ENCODE measurements at places on chromosomes 2 and 18. TPM values are rescaled to one million over a fixed set of nuclear protein-coding genes. Genes with fewer than 3 reads are reported as not detected.

CCDC150 gene
- 2.6 TPM for total RNA-seq

STK11IP gene
- 43.3 TPM for total RNA-seq

ITGA4 gene
- 89.2 TPM for total RNA-seq

RFX8 gene
- not detected for total RNA-seq

RAX gene
- not detected for total RNA-seq

KIAA1328 gene
- total RNA-seq: 11.7 TPM

ASXL3 gene
- total RNA-seq: not detected

MC4R gene
- total RNA-seq: not detected

MC2R gene
- total RNA-seq: not detected

GALNT14 gene
- 7.9 TPM for total RNA-seq

HAAO gene
- total RNA-seq: 11.4 TPM

TSGA10 gene
- 20.4 TPM for total RNA-seq

SP9 gene
- not detected for total RNA-seq

CCDC178 gene
- not detected for total RNA-seq

TUBB8B gene
- not detected for total RNA-seq

KLHL41 gene
- 0.27 TPM for total RNA-seq

GPR17 gene
- not detected for total RNA-seq

CFAP53 gene
- total RNA-seq: 0.27 TPM

WNT10A gene
- 31.8 TPM for total RNA-seq

IL36G gene
- not detected for total RNA-seq

SCG2 gene
- total RNA-seq: 0.35 TPM

FIGN gene
- not detected for total RNA-seq

KCNJ3 gene
- not detected for total RNA-seq

NUP35 gene
- total RNA-seq: 19.6 TPM

PDCL3 gene
- total RNA-seq: 26.1 TPM

SALL3 gene
- total RNA-seq: not detected

PAX8 gene
- total RNA-seq: 0.39 TPM

OST4 gene
- total RNA-seq: 243 TPM

CCL20 gene
- total RNA-seq: not detected

POMC gene
- total RNA-seq: 3.2 TPM

EFHD1 gene
- not detected for total RNA-seq

CYRIA gene
- 76.1 TPM for total RNA-seq

DES gene
- not detected for total RNA-seq

WIPF1 gene
- 293 TPM for total RNA-seq

ALKAL2 gene
- total RNA-seq: not detected

HEATR5B gene
- total RNA-seq: 42.6 TPM

SLC5A7 gene
- not detected for total RNA-seq

STEAP3 gene
- total RNA-seq: 1.1 TPM

MYO5B gene
- 0.49 TPM for total RNA-seq

FMNL2 gene
- total RNA-seq: 4.0 TPM

CRYGD gene
- not detected for total RNA-seq

SLC4A5 gene
- 5.9 TPM for total RNA-seq

SERPINB2 gene
- total RNA-seq: 0.33 TPM

CBLN2 gene
- total RNA-seq: not detected

SPATA3 gene
- total RNA-seq: not detected

CCDC74B gene
- 0.93 TPM for total RNA-seq

TFPI gene
- total RNA-seq: not detected

CLHC1 gene
- 10.5 TPM for total RNA-seq

PKDCC gene
- total RNA-seq: not detected

SPP2 gene
- not detected for total RNA-seq

CD8B gene
- total RNA-seq: not detected

RAB27B gene
- 0.17 TPM for total RNA-seq

SMPD4 gene
- total RNA-seq: 58.5 TPM

C2orf66 gene
- total RNA-seq: not detected

Measured in activated B cell treated with CpG ODN at 0.5 μM for 24 hours (primary cell).